Activated effector memory CD4-positive, alpha-beta T cell treated with anti-CD3 and anti-CD28 coated beads, Interleukin-2, amount 50 U/mL, for 16 hours (primary cell): ENCODE measurements at places on chromosomes 6 and 20.

- DNase-seq = no peak
Measured at GRCh38 chr6:108561742-108562502, 1.2 kb downstream of the FOXO3 start.

GRCh38 chr20:61850457-61850856 lies 215.2 kb downstream of the TAF4 start:
- DNase-seq = no peak

DNA sequence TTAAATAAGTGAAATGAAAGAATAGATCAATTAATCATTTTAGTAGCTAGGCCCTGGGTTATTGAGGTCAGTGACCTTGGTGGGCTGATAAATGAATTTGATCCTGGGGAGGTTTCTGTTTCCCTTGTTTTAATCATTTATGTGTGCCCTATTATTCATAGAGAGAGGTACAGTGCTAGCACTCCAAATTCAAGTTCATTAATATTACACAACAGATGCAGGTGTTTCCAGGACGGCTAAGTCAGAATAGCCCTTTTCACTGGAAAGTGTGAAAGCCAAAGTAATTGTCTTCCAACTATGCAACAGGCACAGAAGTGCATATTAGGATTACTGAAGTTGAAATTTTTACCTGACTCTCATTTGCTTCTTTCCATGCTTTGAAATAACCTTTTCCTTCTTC lies 61.7 kb upstream of the SGK1 start:
- no peak for DNase-seq

- DNase-seq = no peak
Measured at GRCh38 chr6:15754035-15754705, 91.3 kb upstream of the DTNBP1 start.
